ENCODE measurements at places on chromosomes 6 and 20.
A peak's percentile ranks its signal among the peaks of the same experiment; 100 is the strongest.

DNA sequence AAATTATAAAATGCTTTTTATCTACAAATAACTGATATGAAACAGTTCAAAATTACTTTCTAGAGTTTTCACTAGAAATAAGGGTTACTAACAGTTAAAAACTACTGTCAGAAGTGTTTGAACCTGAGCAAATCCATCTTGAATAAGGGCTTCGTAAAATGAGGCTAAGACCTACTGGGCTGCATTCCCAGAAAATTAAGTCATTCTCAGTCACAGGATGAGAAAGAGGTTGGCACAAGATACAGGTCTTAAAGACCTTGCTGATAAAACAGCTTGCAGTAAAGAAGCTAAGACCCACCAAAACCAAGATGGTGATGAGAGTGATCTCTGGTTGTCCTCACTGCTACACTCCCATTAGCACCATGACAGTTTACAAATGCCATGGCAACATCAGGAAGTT is 93.7 kb downstream of the PLG start:
- DNase-seq, result no peak

DNA sequence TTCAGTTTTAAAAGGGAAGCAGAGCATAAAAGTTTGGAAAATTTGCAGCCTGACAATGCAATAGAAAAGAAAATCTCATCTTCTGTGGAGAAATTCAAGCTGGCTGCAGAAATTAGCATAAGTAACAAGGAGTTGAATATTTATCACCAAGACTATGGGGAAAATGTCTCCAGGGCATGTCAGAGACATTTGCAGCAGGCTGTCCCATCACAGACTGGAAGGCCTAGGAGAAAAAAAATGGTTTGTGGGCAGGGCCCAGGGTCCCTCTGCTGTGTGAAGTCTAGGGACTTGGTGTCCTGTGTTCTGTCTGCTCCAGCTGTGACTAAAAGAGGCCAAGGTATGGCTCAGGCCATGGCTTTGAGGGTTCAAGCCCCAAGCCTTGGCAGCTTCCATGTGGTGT is 8.1 kb upstream of the LAMA2 start:
- DNase-seq, result no peak

- DNase-seq, result no peak
Measured at GRCh38 chr6:105066836-105067235, 109.9 kb downstream of the LIN28B start.

- peak; percentile 86 for DNase-seq
Measured at GRCh38 chr20:18428490-18429173, 38.2 kb downstream of the DZANK1 start.

- DNase-seq, result no peak
Measured at GRCh38 chr6:46420921-46421638, 70.2 kb downstream of the RCAN2 start.

GRCh38 chr20:57308451-57309271 is 20.9 kb upstream of the SPO11 start:
- DNase-seq, result no peak

GRCh38 chr6:71459162-71459561 is 170.6 kb downstream of the OGFRL1 start:
- DNase-seq, result no peak

Measured in right lobe of liver (tissue), 6 donors.